Stimulated activated CD8-positive, alpha-beta memory T cell treated with anti-CD3 and anti-CD28 coated beads, Interleukin-4, amount 100 ng/mL, for 48 hours (primary cell): ENCODE measurements at places on chromosomes 1 and 21.

- DNase-seq, result no peak
Measured at GRCh38 chr1:247430434-247430833, 14.5 kb downstream of the NLRP3 start.

DNA sequence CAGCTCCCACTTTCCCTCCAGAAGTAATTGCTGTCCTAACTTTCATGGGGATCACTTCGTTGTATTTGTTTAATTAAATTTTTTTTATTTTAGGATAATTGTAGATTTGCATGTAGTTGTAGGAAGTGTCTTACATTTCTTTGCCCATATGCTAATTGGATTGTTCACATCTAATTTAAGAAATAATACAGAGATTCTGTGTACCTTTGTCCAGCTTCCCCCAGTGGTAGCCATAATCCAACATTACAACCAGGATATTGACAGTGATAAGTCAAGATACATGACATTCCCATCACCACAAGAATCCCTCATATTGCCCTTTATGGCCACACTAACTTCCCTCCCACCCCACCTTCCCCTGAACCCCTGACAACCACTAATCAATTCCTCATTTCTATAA, 136.6 kb downstream of the PRDM2 start:
- no peak for DNase-seq

DNA sequence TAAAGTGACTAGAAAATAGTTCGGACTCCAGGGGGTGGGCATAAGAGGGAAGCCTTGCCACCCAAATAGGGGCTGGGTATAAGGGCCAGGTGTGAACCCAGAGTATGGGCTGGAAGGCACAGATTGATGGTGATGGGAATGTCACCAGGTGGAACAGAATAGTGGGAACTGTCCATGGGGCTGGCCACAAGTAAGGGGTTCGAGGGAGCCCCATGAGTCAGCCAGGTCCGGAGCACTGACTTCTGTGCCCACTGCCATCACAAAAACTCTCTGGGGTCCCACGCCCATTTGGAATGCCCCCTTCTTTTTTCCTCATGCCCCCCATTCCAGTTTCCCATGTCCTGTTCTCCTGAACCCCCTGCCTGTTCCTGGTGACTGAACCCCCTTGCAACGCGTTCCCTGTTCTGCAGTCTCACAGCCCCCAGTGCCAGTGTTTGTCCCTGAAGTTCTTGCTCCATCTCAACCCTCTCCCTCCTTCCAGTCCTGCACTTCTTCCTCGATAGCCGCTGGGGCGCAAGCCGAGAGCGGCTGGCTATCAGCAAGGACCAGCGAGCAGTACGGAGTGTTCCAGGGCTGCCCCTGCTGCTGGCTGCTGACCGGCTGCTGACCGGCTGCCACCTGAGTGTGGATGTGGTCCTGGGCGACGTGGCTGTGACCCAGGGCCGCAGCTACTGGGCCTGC, 7.9 kb downstream of the TRIM46 start:
- DNase-seq, result no peak

- no peak for DNase-seq
Measured at GRCh38 chr1:79255421-79255820, 248.9 kb upstream of the ADGRL4 start.

DNA sequence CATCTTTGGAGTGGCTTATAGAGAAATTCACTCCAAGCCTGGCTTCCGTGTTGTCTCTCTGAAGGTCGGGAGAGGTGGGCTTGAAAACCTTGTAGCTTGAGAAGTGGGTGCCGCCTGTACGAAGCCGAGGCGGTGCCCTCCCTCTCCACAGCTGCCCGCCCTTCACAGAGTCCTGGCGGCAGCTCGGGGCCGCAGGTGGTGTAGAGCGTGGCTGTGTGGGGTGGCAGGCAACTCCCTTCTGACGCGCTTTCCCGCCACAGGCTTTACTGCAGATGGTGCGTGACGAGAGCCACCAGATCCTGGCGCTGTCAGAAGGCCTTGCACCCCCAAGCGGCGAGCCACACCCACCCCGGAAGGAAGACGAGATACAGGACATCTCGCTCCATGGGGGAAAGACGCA, 33.1 kb upstream of the DIP2A start:
- DNase-seq, result peak; percentile 79

GRCh38 chr1:211574705-211575104, 4.3 kb downstream of the SLC30A1 start:
- no peak for DNase-seq

DNA sequence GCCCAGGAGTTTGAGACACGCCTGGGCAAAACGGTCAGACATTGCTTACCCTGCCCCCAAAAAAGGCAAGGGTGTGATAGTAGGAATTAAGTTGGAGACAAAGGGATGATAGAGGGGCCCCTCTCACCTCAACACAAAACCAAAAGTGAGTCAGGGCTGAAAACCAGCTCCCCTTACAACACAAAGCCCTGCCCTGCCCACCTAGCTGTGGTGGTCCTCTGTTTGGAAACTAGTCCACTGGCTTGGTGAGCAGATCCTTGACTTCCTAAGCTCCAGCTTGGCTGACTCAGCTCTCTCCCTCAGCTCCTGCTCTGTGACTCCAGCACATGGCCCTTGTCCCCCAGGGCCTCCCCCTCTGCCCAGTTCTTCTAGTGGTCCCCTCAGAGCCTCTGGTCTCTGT, 603.8 kb downstream of the PTPRC start:
- DNase-seq, result no peak

GRCh38 chr1:61073871-61074270, 8.5 kb upstream of the NFIA start:
- DNase-seq, result no peak

- no peak for DNase-seq
Measured at GRCh38 chr1:228723921-228724320, 11.4 kb upstream of the RHOU start.

- no peak for DNase-seq
Measured at GRCh38 chr1:203388683-203389082, 37.8 kb upstream of the FMOD start.

GRCh38 chr1:53553734-53554509, 94.7 kb downstream of the DMRTB1 start:
- peak; percentile 40 for DNase-seq

- no peak for DNase-seq
Measured at GRCh38 chr21:34941162-34941561, 107.9 kb downstream of the RUNX1 start.

DNA sequence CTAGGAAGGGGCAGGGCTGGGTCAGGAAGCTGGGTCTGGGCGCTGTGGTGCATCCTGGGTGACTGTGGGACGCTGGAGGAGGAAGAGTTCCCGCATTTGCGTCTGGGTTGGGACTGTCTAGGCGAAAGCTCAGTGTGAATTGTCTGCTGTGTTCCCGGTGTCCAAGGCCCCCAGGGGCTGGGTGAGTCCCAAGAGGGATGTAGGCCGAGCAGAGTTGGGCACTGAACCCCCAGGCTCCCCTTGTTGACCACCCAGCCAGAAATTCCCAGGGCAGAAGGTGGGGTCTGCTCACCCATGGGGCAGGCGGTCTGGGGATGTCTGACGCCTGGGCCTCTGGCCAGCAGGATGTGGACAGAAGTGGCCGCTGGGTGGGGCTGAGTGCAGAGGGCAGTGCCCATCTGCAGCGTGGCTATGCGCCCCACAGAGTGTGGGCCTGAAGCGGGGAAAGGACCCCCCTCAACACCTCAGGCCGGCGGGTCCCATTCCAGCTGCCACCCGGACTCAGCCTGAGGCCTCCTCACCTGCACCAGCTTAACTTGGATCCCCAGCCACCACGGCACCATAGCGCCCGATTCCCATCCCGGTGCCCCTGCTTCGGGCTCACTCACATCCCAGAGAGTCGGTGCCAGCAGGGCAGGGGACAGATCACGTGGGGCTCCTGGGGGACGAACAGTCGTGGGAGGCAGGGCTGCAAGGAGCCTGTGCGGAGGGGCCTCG, 37.0 kb upstream of the POFUT2 start:
- DNase-seq, result no peak

GRCh38 chr1:211928993-211929637, 98.6 kb upstream of the LPGAT1 start:
- DNase-seq, result no peak

- no peak for DNase-seq
Measured at GRCh38 chr21:25701529-25701928, 33.2 kb downstream of the ATP5PF start.

GRCh38 chr1:147053269-147053668, 115.1 kb downstream of the NBPF12 start:
- no peak for DNase-seq

DNA sequence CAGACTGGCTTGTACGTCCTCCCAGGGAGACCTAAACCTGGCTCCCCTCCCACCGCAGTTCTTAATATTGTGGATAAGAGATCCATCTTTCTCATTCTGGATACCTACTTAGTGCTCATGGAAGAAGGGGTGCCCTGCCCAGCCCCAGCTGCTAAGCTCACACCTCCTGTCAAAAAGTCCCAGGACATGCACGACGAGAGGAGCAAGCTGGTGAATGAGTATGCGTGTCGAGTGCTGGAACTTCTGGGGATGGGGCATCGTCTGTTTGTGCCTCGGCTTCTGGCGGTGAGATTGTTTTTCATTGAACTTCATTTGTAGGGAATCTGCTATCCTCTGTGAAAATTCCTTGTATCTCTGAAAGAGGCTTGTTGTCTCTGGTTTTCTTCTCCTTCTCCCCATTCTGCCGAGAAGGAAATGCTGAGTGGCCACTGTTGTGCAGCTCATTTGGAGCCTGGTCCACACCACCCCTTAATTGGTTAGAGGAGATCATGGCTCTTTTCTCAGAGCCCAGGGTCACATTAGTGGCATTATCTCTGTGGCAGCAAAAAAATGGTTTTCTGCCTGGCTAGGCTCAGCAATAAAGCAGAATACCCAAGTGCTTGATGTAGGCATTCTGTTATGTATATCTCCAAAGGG, 199.4 kb upstream of the CACYBP start:
- DNase-seq, result no peak

- no peak for DNase-seq
Measured at GRCh38 chr21:38505654-38506523, 7.6 kb upstream of the ERG start.

GRCh38 chr1:234861761-234862160, 251.8 kb upstream of the IRF2BP2 start:
- DNase-seq, result no peak

DNA sequence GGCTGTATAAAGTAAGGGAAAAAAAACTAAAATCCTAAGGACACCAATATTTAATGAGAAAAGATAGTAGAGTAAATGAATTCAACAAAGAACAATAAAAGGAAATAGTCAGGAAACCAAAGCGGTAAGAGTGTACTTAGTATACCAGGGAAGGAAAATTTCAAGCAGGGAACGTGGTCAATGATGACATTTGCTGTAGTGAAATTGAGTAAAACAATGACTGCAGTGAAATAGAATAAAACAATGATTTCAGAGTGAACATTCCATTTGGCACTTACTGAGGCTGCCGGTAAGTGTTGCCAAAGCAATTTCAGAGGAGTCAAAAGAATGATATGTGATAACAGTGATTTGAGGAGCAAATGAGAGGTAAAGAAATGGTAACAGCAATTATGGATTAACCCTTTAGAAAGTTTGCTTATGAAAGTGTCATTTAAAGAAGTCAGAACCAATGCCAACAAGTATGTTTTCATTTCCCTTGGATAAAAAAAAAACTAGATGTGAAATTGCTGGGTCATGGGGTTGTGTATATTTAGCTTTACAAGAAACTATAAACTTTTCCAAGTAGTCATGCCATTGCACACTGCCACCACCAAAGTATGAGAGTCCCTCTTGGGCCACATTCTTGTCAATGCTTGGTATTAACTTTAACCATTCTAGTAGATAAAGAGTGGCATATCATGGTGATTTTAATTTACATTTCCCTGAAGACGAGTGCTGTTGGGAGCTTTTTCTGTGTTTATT, 50.5 kb downstream of the VCAM1 start:
- DNase-seq, result no peak

DNA sequence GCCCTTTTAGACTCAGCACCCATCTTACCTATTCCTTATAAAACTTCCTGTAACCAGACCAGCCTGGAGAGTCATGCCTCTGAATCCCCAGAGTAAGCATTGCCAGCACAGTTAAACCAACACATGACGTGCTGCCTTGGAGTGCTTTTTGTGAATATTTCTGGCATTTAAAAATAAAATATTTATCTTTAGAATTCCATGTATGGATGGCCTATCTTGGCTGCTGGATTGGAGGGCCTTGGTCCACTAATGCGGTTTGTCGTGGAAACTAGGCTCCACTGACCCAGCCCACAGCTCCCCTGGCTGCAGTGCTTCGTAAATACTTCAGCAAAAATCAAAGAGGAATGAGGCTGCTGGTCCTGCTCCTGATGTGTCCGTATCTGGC, 17.5 kb downstream of the MTARC1 start:
- DNase-seq, result no peak

DNA sequence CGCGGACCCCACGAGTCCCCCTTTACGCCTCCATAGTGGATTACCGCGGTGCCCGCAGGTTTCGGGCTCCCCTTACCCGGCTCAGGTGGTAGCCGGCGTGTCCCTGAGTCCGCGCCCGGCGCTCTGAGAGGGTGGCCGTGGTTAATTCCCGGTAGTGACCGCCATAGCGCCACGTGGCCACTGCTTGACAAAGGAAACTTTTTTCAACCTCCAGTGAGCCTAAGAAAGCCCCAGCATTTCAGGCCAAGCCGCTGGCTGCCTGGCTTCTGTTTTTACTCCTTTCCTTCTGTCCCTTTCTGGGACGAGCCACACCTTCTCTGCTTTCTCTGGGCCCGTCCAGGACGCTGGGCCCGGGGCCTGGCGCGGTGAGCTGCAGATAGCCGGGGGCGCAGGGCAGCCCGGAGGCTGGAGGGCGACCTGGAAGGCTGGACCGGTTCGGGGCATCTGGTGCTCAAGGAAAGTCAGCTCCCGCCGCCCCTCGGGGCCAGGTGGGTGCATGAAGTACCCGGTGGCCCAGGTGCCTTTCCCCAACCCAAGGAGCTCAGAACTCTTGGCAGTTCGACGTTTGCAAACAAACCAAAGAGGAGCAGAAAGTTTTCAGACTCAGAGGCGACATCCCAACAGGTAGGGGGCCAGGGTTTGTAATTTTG, 540 bp upstream of the C1orf198 start:
- no peak for DNase-seq

DNA sequence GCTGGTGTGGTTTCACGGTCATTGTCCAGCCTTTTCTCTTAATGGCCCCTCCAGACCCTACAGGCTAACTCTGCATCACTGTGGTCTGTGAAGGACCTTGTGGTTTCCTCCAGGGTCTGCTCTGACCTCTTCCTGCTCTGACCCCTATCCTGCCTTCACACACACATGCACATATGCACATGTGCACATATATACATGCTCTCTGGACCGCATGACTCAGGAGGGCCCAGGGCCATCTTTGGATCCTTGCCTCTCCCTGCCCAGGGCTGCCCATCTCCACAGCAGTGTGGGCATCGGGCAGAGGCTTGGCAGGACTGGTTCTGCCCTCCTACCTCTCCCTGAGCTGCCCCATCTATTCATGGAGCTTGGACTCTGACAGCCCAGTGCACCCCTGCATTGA, 510.9 kb downstream of the PTPRU start:
- DNase-seq, result no peak
